Activated CD8-positive, alpha-beta memory T cell treated with anti-CD3 and anti-CD28 coated beads, Interleukin-2, amount 10 ng/mL, durations not matched to agents 7 days and 5 days (primary cell): ENCODE measurements at places on chromosomes 2 and 18.
A peak's percentile ranks its signal among the peaks of the same experiment; 100 is the strongest.

DNA sequence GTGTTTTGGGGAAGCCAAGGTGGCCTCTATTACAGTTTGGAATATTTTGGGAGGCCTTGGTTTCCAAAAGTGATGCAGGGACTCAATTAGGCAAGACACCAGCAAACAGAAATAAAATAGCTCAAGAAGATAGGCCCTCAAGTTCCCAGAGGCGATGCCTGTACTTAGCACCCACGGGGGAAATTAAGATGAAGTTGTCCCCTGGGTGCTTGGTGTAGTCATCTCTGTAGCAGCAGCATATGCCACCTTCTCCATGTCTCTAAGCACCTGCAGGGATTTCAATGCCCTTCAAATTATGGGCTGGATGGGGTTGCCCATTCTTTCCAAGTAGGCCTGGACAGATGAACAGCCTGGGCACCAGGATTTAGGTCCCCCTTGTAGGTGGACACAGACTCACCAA is 185.0 kb downstream of the CTIF start:
- DNase-seq, result no peak
- peaks cover 13% of the 10 kb centered on the region for H3K4me1 ChIP-seq
- H3K4me3 ChIP-seq, result no peak overlapping the region
- H3K27me3 ChIP-seq, result no peaks in the 10 kb centered on the region
- no peak overlapping the region for H3K27ac ChIP-seq
- no peaks in the 10 kb centered on the region for H3K36me3 ChIP-seq

GRCh38 chr2:225104321-225104720 is 62.1 kb upstream of the DOCK10 start:
- DNase-seq, result no peak
- no peaks in the 10 kb centered on the region for H3K36me3 ChIP-seq
- no peak overlapping the region for H3K4me3 ChIP-seq
- no peak overlapping the region for H3K27ac ChIP-seq

GRCh38 chr2:154381931-154382794 is 316.3 kb upstream of the KCNJ3 start:
- DNase-seq, result no peak
- no peaks in the 10 kb centered on the region for H3K36me3 ChIP-seq
- H3K4me1 ChIP-seq, result no peaks in the 10 kb centered on the region
- no peak overlapping the region for H3K27ac ChIP-seq
- no peak overlapping the region for H3K4me3 ChIP-seq

GRCh38 chr2:119147776-119148715 is 10.5 kb downstream of the C1QL2 start:
- H3K27me3 ChIP-seq, result peaks cover 8% of the 10 kb centered on the region
- H3K4me1 ChIP-seq, result no peaks in the 10 kb centered on the region
- H3K4me3 ChIP-seq, result no peak overlapping the region
- DNase-seq, result no peak
- no peak overlapping the region for H3K27ac ChIP-seq
- no peaks in the 10 kb centered on the region for H3K36me3 ChIP-seq

GRCh38 chr2:215624423-215624829 is 188.6 kb upstream of the FN1 start:
- DNase-seq, result no peak
- peaks cover 14% of the 10 kb centered on the region for H3K27me3 ChIP-seq
- H3K36me3 ChIP-seq, result no peaks in the 10 kb centered on the region
- no peak overlapping the region for H3K4me3 ChIP-seq

DNA sequence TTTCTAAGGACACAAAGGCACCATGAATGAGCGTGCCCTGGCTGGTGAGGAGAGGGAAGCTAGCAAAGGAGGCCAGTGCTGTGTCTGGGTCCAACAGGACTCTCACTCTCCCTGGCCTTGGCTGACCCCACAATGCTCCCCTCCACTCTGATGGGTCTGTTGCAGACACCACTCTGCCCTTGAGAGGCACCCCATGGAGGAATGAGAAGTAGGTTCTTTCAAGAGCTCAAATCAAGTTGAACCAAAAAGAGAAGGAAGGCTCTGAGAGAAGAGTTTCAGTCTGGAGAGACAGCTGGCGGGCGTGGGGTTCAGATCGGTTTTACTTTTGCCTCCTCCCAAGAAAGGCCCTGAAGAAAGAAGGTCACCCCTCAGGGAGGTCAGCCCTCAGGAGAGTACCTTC is 18.4 kb downstream of the TMEM247 start:
- no peak overlapping the region for H3K27ac ChIP-seq
- DNase-seq, result peak; percentile 38
- H3K4me1 ChIP-seq, result peaks cover 26% of the 10 kb centered on the region
- peaks cover 2% of the 10 kb centered on the region for H3K36me3 ChIP-seq

DNA sequence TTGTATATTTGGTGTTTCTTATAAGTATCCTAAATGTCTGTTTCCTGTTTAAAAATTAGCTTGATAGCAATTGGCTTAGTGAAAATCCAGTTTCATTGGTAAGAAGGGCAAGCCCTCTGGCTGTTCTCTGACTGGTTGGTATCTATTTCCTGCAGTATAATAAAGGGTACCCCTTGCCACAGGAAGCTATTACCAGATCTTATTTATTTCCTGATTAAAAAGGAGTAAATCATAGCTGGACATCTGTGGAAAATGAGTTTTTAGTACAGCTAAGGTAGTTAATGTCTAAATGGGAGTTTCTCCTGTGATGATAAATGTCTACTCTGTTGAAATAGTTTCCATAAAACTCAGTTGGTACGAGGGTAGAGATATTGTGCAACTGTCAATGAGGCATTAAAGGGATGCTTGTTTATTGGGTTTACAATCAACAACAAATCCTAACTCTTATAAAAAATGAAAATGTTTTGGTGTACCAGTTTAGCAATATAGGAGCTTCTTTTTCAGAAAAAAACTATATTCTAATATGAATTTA is 58.7 kb downstream of the FASTKD2 start:
- H3K4me3 ChIP-seq, result no peak overlapping the region
- H3K27me3 ChIP-seq, result no peaks in the 10 kb centered on the region
- no peak overlapping the region for H3K27ac ChIP-seq
- H3K4me1 ChIP-seq, result no peaks in the 10 kb centered on the region
- no peak for DNase-seq
- H3K36me3 ChIP-seq, result no peaks in the 10 kb centered on the region

DNA sequence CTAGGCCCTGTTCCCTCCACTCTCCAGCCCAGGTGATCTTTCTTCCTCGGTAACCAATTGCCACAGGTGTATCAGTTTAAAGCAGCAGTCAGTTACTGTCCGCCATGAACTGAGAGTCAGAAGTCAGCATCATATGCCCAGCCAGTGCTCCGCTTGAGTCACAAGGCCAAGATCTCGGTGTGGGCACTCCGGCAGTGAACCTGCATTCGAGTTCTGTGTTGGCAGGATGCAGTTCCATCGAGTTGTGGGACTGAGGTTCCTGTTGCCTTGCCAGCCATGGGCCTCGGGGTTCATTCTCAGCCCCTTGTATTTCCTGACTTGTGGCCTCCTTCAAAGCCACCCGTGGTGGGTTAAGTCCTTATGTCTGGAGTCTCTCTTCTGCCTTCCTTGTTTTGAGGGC is 3.1 kb upstream of the TMEM185B start:
- DNase-seq, result no peak
- H3K27ac ChIP-seq, result peak overlapping the region; percentile 14
- H3K27me3 ChIP-seq, result no peaks in the 10 kb centered on the region
- H3K4me3 ChIP-seq, result no peak overlapping the region
- H3K4me1 ChIP-seq, result peaks cover 83% of the 10 kb centered on the region

GRCh38 chr2:157459486-157459885 is 15.6 kb upstream of the CYTIP start:
- peaks cover 29% of the 10 kb centered on the region for H3K36me3 ChIP-seq
- no peak for DNase-seq
- H3K4me1 ChIP-seq, result peaks cover 78% of the 10 kb centered on the region
- H3K27ac ChIP-seq, result no peak overlapping the region
- H3K4me3 ChIP-seq, result no peak overlapping the region

DNA sequence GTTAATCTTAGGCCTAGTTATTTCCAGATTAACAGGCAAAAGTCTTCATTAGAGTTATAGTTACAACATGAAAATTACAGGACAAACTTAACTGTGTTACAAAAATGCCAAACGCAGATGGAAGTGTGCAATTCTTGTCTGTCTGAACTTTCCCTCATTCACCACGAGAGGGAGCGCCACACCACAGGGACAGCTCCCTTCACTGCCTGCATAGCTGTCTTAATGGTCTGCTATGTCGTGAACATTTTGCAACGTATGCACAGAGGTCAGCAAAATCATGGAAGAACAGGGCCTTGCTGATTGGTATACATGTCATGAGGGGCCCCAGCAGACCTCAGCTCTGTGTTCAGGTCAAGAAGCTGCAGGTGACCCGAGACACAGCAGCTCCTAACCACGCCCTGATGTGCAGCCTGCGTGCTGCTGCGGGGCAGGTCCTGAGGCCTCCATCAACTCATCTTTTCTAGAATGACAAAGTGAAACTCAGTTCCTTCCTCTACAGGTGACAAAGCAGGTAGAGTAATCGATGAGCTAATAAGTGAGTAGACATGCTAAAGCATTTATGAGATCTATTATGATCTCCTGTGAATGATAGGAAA is 78.8 kb upstream of the ATP8B1 start:
- H3K36me3 ChIP-seq, result no peaks in the 10 kb centered on the region
- no peaks in the 10 kb centered on the region for H3K4me1 ChIP-seq
- H3K4me3 ChIP-seq, result no peak overlapping the region
- no peaks in the 10 kb centered on the region for H3K27me3 ChIP-seq

GRCh38 chr2:2748399-2749205 is 417.5 kb upstream of the MYT1L start:
- no peak overlapping the region for H3K27ac ChIP-seq
- no peak for DNase-seq
- H3K27me3 ChIP-seq, result no peaks in the 10 kb centered on the region
- no peaks in the 10 kb centered on the region for H3K4me1 ChIP-seq

DNA sequence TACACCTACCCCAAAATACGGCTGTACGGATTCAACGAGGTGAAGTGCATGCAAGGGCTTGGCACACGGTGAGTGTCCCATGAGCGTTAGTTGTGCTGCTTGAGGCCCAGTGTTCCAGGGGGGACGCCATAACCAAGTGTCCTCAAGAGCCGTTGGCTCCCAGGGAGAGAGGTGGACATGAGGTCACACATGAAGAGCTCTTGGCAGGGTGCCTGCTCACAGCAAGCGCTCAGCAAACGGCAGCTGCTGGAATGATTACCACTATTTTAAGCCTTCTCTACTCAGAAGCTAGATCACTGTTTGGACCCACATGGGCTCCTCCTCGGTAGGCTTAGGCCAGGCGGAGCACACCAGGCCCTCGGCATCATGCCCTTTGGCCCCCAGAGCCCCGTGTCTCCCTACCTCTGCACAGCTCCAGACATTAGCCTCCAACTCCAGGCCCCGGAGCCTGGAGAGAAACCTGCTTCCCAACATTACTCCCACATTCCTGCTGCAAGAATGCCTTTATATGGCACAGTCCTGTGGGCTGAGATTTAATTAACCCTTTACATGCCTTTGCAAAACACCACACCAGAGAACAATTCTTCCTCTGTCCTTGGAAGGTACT is 68.4 kb upstream of the PPP1CB start:
- H3K4me3 ChIP-seq, result no peak overlapping the region
- H3K4me1 ChIP-seq, result peaks cover 40% of the 10 kb centered on the region
- DNase-seq, result no peak
- H3K36me3 ChIP-seq, result no peaks in the 10 kb centered on the region
- no peaks in the 10 kb centered on the region for H3K27me3 ChIP-seq

DNA sequence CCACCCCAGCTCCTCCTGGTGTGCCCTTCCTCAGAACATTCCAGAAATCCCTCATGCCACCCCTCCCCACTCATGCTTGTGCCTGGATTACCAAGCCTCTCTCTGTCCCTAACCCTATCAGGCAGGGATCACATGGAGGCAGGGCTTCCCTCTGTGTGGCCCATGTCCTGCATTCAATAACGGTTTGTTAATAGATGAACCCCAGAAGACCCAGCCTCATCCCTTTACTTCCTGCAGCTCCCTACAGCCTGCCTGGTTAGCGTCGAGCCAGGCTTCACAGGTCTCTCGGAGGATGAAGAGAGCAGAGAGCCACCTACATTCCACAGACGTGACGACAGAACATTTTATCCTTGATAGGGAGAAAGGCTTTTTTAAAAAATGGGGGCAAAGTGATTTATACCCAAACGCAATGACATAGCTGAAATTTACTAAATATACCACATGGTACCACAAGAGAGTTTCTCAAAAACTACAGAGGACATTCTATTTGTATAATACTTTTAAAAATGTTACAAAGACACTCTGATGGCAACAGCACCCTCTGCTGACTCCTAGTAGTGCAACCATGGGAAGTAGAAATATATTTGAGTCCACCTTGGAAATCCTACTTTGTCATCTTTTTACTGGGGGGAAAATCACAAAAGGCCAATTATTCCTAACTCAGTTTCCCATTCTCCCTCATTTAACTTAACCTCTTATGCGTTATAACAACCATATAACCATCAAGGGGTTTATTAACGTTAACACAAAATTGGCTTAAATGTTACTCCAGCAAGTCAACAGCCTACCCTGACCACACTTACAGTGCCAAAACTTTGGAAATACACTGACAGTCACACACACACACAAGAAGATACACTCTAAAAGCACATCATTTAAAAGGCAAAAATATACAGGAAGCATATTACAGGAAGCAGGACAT is 30.7 kb downstream of the FBXO15 start:
- no peak overlapping the region for H3K4me3 ChIP-seq
- H3K4me1 ChIP-seq, result no peaks in the 10 kb centered on the region
- no peak for DNase-seq
- H3K27me3 ChIP-seq, result peaks cover 10% of the 10 kb centered on the region
- H3K36me3 ChIP-seq, result no peaks in the 10 kb centered on the region

- H3K4me3 ChIP-seq, result no peak overlapping the region
- H3K4me1 ChIP-seq, result peaks cover 7% of the 10 kb centered on the region
- no peaks in the 10 kb centered on the region for H3K27me3 ChIP-seq
- no peak for DNase-seq
- H3K36me3 ChIP-seq, result peaks cover 2% of the 10 kb centered on the region
These were observed 64.5 kb downstream of the PIGN start for GRCh38 chr18:62122330-62122729.

DNA sequence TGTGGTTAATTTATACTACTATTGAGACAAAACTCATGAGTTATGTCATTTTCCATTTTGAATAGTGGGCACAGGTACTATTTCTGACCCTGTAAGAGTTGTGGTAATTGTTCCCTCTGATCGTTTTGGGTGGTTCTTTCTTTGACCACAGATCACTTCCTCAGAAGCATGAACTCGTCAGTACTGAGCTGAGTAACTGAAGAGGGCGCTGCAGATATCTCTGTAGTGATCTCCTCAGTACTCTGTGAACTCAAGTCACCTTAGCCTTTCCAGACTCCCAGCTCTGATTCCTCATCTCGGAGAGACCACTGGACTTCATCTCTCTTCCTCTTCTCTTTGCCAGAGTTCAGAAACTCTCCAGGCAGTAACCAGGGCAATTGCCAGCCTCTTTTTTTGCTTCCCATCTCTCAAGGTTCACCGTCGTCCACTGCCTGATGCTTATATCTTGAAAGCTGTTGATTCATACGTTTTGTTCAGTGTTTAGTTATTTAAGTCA is 9.4 kb upstream of the IL1RL1 start:
- H3K36me3 ChIP-seq, result no peaks in the 10 kb centered on the region
- H3K4me1 ChIP-seq, result peaks cover 29% of the 10 kb centered on the region
- peak overlapping the region; percentile 12 for H3K4me3 ChIP-seq
